ENCODE measurements at places on chromosomes 13 and 19. TPM values are rescaled to one million over a fixed set of nuclear protein-coding genes. Genes with fewer than 3 reads are reported as not detected.

Gene SIAH3
- total RNA-seq: 11.9 TPM

Gene SIGLEC14
- 0.63 TPM for total RNA-seq

Gene HS6ST3
- 21.3 TPM for total RNA-seq

Gene ZNF730
- total RNA-seq: 26.0 TPM

Gene FOXA3
- total RNA-seq: not detected
